ENCODE measurements at places on chromosomes 4 and X.

- DNase-seq, result no peak
Observed at GRCh38 chr4:26263165-26263564, 57.6 kb upstream of the RBPJ start.

DNA sequence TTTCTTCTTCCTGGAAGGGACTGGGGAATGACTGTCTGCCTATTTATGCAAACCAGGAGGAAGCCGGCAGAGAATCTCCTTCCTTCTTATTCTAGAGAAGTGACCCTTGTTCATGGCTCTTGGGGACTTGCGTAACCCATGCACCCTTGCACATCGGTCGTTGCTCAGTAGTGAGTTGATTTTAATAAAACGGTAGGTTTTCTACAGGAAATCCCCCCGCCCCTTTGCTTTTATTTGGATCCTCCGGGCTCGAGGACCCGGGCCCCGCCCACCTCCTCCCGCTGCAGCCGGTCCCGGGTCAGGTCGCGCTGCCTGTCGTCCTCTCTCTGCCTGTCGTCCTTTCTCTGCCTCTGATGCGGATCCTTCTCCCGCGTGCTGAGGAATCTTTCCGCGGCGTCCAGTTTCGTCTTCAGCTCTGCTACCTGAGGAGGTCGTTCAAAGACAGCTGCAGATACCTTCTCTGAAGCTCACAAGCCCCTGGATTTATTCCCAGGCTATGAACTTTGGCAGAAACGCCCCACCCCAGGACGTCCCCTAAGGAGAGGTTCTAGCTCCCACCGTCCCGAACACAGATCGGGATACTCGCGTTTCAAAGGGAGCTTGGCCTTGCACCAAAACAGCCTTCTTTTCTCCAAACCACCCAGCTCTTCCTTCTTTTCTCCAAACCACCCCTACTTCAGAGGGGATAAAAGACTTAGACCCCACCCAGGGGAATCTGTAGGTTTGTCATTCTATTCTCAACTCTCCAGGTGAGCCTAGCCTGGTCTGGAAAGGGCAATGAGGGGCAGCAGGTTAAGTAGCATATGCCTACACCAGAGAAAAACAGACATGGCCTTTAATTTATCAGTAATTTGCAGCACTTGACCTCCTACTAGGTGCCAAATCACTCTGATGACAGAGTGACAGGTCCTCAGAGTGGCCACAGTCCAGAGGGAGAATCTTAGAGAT is 7.0 kb downstream of the TNIP3 start:
- no peak for DNase-seq

DNA sequence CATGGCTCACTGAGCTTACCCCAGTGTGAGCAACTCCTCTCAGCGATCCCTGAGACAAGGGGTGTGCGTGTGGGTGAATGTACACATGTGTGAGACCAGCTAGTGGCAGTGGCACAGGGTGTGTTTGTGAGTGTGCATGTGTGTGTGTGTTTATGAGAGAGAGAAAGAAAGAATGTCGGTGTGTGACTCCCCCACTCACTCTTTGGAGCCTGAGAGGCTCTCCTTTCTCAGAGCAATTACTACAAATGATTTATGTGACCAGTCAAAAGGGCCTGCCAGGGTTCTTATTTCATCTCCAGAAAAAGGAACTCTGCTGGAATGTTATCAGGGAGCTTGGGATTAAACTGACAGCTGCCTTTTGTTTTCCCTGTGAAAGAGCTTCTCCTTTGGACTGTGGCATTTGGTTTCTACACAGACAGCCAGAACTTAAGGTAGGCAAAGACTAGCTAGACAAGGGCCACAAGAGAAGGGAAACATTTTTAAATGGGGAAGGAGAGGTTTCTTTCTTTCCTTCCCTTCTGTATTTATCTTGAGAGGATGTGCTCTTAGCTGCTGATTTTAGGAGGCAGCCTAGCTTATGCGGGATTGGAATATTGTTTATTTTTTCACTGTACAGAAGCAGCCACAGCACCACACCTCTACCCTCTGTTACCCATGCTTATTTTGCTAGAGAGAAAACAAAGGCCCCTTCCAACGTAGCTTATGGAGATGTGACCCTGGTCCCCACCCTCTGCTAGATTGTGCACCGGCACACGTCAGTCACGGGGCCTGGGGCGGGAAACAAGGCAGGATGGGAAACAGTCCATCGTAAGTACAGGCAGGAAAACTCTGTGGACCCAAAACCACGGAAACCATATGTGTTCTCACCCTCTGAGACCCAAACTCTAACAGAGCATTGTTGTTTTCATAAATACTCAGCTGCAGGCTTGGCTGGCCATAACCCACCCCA is 143.5 kb downstream of the MGST2 start:
- DNase-seq, result no peak

DNA sequence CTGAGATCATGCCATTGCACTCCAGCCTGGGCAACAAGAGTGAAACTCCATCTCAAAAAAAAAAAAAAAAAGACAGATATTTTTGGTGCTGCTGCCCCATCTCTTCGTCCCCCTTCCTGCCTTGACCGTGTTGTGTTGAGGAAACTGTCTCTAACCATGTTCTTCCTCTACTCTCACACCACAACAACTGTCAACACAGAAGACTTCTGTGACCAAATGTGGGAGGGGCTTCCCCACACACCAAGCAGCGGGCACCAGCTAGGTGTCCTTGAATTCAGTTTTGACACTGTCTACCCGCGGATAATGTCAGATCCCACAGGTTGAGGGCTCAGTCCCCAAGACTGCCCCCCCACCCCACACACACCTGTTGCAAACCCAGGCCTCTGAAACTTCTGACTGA is 104.7 kb upstream of the BCOR start:
- DNase-seq, result no peak

GRCh38 chr4:140635606-140636005 is 66.8 kb upstream of the UCP1 start:
- DNase-seq, result no peak

- DNase-seq, result no peak
Observed at GRCh38 chr4:2937986-2938385, 25.2 kb downstream of the NOP14 start.

- DNase-seq, result no peak
Observed at GRCh38 chrX:46812445-46812844, 24.4 kb upstream of the RP2 start.

GRCh38 chrX:5617666-5618065 is 611.0 kb downstream of the NLGN4X start:
- no peak for DNase-seq

GRCh38 chr4:99052902-99053301 is 35.7 kb downstream of the ADH5 start:
- no peak for DNase-seq

DNA sequence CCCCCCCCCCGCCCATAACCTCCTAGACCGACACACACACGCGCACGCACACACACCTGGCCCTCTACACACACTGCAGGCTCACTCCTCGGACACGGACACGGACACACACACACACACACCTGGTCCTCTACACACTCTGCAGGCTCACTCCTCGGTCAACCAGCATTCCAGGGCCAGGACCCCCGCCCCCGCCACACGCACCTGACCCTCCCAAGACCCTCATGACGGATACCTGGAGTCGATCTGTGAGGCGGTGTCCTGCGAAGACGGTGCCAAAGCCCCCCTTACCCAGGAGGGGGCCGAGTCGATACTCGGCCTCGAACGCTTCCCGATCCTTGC is 552 bp downstream of the PIM2 start:
- DNase-seq, result no peak

DNA sequence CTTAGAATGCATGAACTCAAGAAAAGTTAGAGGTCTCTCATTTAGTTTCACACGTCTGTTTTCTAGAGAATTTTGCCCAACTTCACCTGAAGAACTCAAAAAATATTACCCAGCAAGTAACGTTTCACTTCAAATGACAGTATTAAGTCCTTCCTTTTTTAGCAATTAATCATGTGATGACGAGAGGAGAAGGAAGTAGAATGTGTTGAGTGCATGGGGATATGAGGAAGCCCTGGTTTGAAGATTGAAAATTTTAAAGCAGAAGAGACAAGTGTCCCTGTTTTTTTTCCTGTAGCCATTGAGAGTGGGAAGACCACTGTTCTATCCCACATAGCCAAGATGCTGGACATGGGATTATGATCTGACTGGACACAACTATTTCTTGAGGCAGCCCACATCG is 406.3 kb upstream of the CPEB2 start:
- DNase-seq, result no peak

DNA sequence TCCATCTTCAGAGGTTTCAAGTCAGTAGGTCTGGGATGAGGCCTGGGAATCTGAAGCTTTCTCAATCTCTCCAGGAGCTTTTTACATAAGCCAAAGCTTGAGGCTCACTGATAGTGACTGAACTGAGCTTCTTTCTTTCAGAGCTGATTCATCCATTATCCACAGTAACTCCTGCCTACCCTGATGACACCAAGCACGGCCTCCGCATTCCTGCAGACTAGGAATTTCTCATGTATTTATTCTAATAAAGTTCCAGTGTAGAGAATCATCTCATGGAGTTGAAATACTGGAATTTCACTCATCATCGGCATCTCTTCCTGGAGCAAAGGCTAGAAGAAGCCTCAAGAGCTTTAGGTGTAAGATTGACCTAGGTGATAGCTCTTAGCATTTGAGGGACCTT is 12.1 kb upstream of the DCTD start:
- no peak for DNase-seq

DNA sequence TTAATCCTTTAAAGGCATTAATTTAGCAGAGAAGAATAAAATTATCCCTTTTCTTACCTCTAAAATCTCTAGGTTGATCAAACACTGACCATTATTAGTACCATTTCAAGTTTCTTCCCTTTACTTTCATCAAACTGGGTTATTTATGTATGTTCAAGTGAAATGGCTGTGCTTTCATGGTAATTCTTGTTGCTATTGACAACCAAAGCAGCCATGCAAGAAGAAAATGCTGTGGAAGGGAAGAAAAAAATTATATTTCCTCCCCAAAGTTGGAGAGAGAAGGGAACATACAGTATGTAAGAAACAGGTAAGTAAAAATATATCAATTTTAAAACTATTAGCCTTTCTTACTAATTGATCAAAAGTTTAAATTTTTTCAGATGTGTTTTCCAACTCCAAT is 16.2 kb downstream of the NPNT start:
- no peak for DNase-seq

GRCh38 chr4:16224264-16225166 is 1.8 kb downstream of the TAPT1 start:
- no peak for DNase-seq
